Left lung (tissue), 14 donors: ENCODE measurements at places on chromosomes 11 and 22. TPM values are rescaled to one million over a fixed set of nuclear protein-coding genes. Genes with fewer than 3 reads are reported as not detected.

The C11orf86 gene
- not detected for total RNA-seq

The KCNJ11 gene
- 7.2 TPM for total RNA-seq

The MUC6 gene
- total RNA-seq = not detected

- peak; percentile 79 for DNase-seq
- peaks cover 54% of the 10 kb centered on the region for H3K36me3 ChIP-seq
- peaks cover 2% of the 10 kb centered on the region for H3K4me1 ChIP-seq
- H3K27ac ChIP-seq = no peak overlapping the region
Observed at GRCh38 chr11:72831521-72832300, 17.5 kb downstream of the ATG16L2 start.

- H3K4me1 ChIP-seq = no peaks in the 10 kb centered on the region
- no peaks in the 10 kb centered on the region for H3K27me3 ChIP-seq
- no peak for DNase-seq
- H3K36me3 ChIP-seq = no peaks in the 10 kb centered on the region
Observed at GRCh38 chr11:103395612-103396011, 286.4 kb downstream of the DYNC2H1 start.
